ENCODE measurements at places on chromosomes 13 and 19.

GRCh38 chr13:44437356-44438233, 64.0 kb downstream of the SERP2 start:
- no peak for DNase-seq

DNA sequence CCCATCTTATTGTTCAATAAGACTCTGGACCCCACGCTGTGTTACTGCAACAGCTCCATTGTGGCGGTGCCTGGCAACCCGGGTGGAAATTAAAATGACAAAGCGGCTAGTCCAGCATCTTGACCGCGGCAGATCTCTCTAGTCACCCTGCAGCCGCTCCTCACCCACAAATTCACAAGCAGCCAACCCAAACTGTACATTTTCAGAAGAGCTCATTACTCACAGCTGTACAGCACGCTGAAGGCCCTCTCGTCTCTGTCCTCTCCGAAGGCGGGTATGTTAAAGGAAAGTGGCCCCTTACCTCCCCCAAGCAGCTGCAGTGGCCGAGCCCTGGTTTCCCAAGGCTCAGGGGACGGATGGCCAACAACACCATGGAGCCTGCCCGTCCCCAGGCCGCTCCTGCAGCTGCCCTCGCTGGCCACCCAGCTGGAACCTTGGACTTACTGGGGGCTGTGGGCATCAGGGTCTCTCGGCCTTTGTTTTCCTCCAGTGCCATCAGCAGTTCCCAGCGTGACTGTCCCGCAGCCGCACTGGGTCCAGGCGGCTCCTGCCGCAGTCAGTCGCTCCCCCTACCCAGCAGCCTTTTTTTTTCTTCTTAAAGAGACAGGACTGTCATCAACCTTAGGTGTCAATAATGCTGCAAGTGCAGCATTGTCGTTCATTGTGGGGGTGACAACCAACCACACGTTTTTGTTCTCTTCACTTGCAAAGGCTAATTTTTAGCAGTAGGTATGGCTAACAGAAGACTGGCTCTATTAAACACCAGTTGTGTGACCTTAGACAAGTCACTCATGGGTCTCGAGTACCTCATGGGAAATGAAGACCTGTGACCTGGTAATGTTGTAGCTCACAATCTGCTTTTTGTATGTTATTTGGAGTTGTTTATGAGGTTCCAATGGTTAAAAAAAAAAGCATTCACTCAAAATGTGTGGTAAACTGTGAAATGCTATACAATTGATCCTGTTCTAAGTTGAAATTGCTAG, at the start of gene SACS:
Gene SACS (minus strand): TSS at position 532 of the 983 bp plus-strand sequence. CDS start 22,463 bp downstream, outside the sequence.
- DNase-seq = no peak

GRCh38 chr13:27541386-27541785, 78.9 kb downstream of the LNX2 start:
- DNase-seq = no peak

GRCh38 chr13:71727042-71727441, 140.0 kb downstream of the DACH1 start:
- no peak for DNase-seq

DNA sequence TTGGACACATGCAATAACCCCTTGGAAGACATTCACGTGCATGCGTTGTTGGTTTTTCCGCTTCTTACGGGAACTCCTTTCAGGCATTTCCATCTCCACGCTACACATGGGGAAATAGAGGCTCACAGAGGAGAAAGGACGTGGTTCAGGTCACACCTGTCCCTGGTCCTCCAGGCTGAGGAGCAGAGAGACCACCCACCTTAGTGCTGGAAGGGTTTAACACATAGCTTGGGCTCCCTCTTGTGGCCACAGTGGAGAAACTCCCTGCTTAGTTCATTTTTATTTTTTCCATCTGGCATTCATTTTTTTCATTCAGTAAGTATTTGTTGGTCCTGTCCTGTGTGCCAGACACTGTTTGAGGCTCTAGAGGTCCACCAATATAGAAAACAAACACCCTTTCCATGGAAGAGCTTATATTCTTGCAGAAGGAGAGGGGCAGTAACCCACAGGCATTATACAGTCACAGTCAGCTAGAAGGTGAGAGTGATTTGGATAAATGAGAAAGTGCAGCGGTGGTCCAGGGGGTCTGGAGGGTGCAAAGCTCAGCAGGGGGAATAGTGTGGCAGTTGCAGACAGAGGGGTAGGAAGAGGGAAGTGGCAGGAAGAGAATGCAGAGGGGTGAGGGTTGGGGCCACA, 24.2 kb upstream of the TTYH1 start:
- DNase-seq = peak; percentile 74

DNA sequence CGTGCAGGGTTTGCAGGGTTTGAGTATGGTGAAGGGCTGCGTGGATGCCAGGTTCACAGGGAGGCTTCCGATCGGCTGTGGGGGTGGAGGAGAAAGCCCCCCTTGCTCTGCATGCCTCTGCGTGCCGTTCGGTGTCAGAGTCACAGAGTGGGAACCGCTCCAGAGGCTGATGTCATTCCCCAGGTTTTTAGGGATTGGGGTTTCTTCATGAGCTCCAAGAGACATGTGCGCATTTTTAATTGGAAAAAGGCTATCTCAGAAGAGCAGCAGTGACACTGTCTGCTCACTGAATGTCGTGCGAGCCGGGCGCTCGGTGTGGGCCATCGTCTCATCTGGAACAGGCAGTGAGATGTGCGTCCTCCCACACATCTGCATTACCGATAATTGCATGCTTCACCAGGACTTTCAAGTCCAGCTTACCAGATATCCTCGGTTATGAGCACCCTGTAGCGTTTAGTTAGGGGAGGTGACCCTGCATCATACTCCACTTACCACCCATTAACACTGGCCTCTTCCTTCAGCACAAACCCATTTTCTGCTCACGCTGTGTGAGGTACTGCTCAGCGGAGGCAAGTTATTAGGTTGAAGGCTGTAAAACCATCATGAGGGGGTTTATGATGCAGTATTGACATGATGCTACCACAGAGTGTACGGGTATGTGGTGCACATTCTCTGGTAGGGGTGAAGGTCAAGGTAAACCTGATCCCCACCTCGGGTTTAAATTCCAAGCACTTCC, 1.7 kb downstream of the MCF2L start:
- DNase-seq = no peak

GRCh38 chr13:96003304-96003703, 49.9 kb downstream of the UGGT2 start:
- no peak for DNase-seq

DNA sequence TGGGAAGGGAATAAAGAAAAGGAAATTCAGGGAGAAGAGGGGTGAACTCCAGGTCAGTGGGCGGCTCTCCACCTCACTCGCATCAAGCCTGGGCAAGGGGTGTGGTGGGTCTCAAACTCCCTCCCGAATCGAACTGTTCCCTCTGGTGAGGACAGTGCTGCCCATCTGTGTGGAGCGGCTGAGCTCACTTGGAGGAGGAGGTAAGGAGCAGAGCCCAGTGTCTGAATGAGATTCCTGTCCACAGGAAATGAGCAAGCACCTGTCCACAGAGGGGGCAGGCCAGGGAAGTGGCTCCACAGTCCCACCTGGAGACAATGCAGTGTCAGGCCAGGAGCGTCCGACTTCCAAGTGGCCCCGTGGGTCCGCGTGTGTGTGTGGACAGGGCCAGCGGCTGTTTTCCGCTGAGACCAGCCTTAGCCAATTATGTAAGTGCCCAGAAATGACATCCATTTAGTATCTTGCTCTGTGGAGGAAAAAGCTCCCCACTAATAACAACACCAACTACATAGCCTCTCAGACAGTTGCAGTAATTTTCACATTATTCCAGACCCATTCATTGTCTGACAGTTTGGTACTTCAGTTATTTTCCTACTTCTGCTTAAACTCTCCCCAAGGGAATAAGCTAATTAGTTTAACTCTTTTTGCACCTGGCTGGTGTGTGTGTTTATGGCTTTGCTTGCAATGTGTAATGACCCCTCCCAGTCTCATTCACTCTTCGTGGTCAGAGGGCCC, 114.6 kb downstream of the SOX1 start:
- DNase-seq = no peak

DNA sequence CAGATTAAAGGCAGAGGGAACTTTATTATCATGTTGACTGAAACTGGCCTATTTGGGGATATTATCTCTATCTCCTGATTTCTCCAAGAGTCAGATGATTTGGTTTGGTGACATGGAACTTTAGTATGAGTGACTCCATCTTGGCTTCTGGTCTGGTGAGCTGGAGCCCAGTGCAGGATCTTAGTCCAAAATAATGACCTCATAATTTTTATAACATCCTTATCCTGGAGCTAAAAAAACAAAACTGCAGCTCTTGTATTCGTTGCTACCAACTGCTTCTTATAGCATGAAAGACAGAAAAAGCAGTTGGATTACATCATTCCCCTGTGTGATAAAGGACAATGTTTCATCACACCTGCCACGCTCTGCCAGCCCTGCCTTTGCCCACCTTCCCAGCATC, 39.3 kb upstream of the RNF17 start:
- DNase-seq = no peak

DNA sequence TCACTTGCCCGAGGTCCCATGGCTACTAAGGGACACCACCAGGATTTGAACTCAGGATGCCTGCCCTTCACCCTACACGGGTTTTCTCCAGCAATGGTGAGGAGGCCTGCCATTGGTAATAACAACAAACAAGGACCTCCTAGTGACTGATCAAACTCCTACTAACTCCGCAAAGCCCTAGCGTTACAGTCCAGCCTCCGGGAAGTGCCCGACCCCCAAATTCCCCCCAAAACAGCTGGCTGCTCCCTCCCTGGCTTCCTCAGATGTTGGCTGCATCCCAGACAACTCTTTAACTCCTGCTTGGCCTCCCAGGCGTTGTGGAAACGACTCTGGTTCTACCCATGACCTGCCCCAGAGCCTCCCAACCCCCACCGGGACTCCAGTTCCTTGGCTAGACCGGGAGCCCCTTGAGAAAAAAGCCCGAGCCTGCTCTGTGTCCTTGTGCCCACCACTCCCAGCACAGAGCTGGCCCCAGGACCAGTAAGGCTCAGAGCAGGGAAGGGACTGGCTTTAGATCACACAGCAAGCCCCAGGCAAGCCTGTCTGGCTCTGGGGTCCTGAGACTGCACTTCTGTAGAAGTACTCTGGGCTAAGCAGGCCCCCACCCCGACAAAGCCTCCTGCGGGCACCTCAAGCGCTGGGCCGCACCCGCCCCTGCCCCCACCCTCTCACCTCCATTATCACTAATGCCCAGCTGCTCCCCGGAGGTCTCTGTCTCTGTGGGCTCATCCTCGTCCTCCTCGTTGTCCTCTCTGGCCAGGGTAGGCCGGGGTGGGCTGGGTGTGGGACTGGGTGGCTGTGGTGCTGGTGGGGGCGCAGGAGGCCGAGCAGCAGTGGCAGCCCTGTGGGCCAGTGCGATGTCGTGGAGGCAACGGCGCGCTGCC, 4.7 kb downstream of the AKT1S1 start:
- DNase-seq = no peak

GRCh38 chr19:38944981-38945506, 14.3 kb downstream of the MRPS12 start:
- no peak for DNase-seq

GRCh38 chr13:44667943-44668342, 91.8 kb upstream of the TSC22D1 start:
- DNase-seq = no peak

GRCh38 chr19:3612901-3613741, 6.4 kb upstream of the TBXA2R start:
- no peak for DNase-seq

DNA sequence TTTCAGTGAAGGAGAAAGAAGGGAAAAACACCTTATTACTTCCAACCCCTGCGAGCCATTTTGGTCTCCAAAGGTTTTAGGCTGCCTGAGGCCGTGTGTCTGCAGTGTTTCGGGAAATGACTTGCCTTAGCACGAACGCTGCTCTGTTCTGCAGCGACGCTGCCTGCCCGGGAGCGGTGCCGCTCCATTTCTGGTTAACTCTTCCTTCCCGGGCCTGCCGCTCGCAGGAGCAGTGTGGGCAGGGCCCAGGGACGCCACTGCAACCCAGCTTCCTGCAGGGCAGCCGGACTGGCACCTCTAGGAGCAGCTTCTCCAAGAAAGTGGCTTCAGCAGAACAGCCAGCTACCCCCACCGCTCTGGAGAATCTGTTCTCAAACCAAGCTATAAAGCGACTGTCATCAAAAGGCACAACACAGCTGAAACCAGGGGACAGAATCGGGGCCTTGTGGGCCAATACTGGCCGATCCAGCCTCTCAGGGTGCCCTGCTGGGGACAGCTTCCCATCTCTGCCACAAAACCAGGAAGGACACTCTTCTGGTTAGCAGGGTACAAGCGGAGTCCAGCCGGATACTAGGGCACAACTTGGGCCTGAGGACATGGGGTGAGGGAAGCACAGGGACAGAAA, 72.2 kb downstream of the KCTD15 start:
- DNase-seq = no peak

- no peak for DNase-seq
Observed at GRCh38 chr19:32864318-32865007, 5.1 kb downstream of the SLC7A9 start.

DNA sequence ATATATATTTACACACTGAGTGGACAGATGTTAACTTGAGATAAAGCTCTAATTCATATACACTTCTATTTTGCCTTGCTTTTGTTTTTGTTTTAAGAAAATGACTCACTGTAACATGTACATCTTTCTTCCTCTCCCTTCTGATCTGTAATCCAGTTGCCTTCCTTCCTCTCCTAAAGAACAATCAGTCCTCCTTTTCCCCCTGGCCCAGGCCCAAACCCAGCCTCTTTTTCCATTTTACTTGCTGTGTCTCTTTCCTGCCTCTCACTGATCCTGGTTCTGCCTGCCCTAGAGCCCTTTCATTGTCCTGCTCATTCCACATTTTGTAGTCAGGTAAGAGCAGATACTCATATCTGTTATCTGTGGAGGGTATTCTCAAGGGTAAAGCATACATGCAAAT, 50.8 kb downstream of the ZAR1L start:
- no peak for DNase-seq

DNA sequence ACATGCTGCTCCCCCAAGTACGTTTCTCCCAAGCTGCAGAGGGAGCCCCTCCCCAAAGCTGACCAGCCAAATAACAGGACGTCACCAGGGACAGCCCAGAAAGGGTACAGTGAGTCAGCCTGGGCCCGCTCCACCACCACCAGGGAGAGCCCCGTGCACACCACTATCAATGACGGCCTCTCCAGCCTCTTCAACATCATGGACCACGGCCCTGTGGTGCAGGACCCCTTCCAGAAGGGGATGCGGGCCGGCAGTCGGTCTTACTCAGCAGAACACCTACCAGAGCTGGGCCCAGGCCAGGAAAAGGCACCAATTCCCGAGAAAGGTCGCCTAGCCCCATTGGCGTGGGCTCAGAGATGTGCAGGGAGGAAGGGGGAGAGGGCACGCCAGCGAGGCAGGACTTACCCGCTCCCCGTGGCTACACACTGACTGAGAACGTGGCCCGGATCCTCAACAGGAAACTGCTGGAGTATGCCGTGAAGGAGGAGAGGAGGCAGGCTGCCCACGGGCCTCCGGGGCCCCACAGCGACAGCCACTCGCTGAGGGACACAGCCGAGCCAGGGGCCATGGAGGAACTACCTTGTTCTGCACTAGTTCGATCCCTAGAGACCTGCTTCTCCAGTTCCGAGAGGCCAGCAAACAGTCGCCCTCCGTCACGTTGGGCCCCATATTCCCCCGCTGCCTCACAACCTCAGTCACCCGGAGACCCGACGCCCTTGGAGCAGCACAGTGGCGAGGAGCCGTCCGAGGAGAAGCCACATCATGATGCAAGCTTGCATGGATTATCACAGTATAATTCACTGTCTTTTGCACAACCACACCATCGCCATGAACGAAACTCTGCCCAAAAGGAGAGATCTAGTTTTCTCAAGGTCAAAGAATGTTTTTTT, 815.9 kb upstream of the KLHL1 start:
- DNase-seq = no peak
